ENCODE measurements at places on chromosomes 1 and 21.

DNA sequence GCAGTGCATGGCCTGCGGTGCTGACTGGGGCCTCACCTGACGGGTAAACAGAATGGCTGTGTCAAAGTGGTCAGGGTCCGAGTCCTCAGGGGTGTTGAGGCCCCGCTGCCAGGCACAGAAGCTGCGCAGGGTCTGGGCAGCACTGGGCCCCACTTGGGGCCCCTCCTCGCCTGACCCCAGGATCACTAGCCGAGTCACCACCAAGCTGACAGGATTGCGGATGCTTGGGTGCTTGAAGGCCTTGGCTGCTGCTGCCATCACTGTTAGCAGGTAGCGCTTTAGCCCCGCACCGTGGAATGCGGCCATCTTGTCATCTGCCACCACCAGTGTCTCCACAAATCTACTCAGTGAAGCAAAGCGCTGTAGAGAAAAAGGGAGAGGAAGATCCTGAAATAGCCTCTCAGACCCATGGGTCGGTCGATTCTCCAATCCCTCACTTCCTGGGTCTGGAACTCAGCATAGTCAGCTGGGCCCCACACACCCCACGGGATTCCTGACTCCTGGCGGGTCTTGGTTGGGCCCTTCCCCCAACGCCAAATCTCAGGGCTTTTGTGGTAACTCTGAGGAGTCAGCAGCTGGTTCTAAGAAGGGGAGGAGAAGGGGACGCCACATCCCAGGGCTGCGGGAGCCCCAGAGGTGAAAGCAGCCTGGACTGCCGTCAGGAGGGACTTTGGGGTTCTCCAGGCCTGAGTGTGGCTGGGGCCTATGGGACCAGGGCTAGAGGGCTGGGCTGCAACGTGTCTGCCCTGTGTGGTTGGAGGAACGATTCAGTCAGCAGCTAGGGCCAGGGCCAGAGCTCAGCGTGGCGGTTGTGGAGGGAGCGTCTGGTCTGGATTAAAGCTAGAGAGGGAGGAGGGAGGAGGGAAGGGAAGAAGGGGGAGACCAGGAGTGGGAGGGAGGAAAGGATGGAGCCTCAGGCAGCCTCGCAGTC lies 2.1 kb downstream of the ADAMTS4 start:
- DNase-seq = no peak

DNA sequence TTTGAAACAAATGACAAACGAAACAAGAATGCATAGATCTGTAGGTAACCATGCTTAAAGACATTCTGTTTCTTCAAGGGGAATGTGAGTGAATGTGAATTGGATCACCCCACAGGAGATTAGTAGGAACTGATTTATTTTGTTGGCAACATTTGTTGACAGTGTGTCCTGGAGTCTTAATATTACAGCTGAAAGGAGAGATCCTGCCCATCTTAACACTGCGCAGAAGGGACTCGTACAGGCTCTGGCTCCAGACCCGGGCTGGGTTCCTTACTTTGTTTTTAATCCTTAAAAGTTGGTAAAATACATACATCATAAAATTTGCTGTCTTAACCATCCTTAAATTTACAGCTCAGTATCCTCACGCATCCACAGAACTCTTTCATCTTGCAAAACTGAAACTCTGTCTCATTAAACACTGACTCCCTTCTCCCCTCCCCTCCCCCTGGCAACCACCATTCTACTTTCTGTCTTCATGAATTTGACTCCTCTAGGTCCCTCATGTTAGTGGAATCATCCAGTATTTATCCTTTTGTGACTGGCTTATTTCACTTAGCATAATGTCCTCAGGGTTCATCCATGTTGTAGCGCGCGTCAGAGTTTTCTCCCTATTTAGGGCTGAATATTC lies 74.1 kb downstream of the GALNT2 start:
- DNase-seq = no peak

GRCh38 chr1:14944471-14944985 lies 209.0 kb upstream of the TMEM51 start:
- peak; percentile 84 for DNase-seq

- DNase-seq = no peak
These were observed 117.2 kb downstream of the BRINP2 start for GRCh38 chr1:177287994-177288393.

DNA sequence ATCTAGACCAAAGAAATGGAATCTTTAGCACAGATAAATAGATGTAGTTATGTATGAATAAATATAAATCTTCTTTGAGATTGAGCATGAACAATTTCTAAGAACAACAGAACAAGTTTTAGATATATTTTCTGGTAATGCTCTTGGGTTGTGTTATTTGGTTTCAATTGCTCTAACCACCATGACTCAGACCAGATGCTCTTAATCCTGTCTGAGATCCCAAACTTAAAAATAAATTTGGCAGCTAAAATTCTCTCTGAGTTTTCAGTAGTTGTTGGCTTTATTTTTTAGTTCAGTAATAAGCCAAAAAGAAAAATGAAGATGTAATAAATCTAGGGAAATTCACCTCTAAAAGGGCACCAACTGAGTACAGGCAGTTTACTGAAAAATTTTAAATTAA lies 1693.4 kb downstream of the NCAM2 start:
- DNase-seq = no peak

DNA sequence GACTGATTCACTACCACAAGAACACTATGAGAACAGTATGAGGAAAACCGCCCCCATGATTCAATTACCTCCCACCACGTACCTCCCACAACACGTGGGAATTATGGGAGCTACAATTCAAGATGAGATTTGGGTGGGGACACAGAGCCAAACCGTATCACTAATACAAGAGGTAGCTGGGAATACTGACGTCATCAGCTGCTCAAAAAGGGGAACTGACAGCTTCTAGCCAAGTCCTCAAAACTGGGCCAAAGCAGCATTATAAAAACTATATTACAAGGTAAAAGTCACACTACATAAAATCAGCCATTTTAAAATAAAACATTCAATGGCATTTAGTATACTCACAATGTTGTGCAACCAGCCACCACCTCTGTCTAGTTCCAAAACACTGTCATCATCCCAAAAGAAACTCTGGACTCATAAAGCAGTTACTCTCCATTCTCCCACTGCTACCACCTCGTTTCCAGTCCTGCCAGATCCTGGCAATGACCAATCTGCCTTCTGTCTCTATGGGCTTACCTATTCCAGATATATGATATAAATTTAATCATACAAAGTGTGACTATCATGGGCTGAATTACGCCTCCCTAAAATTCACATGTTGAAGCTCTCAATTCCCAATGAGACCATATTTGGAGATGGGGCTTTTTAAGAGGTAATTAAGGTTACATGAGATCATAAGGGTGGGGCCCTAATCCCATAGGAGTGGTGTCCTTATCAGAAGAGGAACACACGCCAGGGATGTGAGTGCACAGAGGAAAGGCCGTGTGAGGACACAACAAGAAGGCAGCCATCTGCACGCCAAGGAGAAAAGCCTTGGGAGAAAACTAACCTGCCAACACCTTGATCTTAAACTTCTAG lies 192.1 kb downstream of the SETD4 start:
- DNase-seq = no peak

GRCh38 chr1:26856604-26857469 lies 6.1 kb upstream of the SFN start:
- DNase-seq = no peak

DNA sequence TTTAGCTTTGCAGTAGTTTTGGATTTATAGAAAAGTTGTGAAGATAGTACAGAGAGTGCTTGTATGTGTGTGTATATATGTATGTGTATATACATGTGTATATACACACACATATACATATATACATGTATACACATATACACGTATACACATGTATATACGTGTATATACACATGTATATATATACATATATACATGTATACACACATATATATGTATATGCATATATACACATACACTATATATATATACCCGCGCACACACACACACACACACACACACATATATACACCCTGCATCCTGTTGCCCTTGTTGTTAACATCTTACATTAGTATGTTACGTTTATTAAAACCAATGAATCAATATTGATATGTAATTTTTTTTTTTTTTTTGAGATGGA lies 24.3 kb downstream of the RPRD2 start:
- no peak for DNase-seq

DNA sequence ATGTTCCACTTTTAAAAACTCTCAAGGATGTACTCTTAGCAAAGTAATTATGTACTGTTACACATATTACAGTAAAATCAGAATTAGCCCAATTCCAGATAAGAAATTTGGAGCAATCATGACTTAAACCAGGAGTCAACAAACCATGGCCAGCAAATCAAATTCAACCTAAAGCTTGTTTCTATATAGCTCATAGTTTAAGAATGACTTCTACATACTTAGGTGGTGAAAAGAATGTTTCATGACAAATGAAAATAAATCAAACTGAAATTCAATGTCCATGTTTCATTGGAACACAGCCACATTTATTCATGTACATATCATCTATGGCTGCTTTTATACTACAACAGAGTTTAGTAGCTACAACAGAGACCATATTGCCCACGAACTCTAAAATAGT lies 35.1 kb downstream of the FRRS1 start:
- DNase-seq = no peak

GRCh38 chr1:5729636-5730145 lies 262.5 kb downstream of the NPHP4 start:
- DNase-seq = no peak

GRCh38 chr1:172547071-172547470 lies 14.1 kb downstream of the SUCO start:
- DNase-seq = no peak

GRCh38 chr21:15057285-15057684 lies 7.5 kb downstream of the NRIP1 start:
- no peak for DNase-seq

- no peak for DNase-seq
These were observed 45.7 kb downstream of the PLPP3 start for GRCh38 chr1:56533621-56534020.

GRCh38 chr1:39673215-39673614 lies 1.3 kb upstream of the NT5C1A start:
- no peak for DNase-seq

DNA sequence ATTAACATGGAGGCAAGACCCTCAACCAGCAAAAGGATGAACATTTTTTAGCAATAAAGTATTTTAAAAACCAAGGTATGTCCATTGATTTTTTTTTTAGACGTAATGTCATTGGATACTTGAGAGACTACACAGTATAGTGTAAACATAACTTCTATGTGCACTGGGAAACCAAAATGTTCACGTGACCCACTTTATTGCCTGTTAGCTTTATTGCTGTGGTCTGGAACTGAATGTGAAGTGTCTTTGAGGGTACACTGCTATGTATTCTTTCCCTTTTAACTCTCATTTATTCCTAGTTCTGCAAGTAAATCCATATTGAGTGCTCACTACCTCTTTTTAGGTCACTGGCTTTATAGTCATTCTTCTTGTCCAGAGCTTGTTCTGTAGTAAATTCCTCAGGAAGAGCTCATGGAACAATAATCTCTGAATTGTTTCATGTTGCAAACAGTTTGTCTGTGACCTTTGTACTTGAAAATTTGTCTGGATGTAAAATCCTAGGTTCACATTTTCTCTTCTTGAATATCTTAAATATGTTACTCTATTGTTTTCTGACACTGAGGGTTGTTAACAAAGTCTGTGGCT lies 20.6 kb downstream of the ABCD3 start:
- no peak for DNase-seq

DNA sequence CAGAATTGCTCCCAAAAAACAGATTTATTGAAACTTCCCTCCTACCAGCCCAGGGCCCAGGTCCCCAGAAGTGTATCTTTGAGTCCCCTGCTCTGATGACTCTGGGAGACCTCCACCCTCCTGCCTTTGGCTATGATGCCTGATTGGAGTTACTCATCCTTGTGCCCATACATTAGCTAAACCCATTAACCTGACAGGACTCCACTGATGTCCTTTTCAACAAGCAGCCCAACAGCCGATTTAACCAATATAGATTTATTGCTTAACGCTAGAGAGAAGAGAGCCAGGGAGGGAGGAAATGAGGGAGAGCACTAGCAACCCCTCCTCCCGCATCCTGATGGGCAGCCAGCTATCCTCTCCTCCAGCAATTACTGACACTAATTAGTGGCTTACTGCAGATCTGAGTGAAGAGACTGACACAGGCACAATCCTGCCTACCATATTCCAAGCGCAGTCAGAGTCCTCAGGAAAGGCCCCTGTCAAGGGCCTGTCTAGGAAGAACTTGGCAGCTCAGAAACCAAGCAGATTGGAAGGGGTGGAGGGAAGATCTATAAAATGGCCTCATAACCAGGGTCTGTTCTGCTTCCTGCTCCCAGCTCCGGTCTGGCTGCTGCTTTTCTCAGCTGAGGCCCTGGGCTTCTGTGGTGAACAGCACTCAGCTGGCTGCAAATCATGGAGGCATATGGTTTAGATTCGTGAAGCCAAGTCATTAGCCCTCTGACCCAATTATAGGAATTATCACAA lies 484.5 kb upstream of the DAB1 start:
- DNase-seq = no peak

DNA sequence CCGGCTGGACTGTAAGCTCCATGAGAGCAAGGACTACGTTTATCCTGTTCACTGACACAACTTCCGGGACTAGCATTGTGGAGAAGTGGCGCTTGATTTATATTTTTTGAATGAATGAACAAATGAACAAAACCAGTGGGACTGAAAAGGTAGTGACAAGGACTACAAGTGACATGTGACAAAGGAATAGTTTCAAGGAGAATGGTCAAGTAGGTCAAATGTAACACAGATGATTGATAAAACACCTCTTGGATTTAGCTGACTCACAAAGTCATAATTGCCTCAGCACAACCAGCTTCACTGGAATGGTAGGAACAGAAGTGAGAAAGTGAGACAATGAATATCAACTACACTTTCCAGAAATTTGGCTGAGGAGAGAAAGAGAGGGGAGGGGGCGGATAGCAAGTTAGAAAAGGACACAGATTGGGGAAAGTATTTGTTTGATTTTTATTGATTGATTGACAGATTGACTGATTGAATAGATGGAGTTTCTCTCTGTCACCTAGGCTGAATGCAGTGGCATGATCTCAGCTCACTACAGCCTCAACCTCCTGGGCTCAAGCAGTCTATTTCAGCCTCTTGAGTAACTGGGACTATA lies 14.2 kb downstream of the MTF1 start:
- no peak for DNase-seq

DNA sequence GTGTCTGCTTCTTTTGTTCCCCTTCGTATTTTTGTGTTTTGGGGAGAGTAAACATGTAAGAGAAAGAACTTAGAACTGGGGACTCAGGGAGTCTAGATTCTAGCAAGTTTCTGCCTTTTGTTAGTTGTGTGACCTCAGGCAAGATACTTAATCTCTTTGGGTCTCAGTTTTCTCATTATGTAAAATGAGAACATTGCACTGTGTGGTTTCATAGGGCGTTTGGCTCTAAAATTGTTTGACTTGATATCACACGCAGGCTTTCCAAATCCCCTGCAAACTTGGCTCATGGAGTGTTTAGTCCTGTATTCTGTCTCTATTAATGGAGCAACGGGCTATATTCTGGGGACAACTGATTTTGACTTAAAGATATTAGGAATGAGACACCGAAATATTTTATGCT lies 57.7 kb downstream of the NTNG1 start:
- DNase-seq = no peak

Data from globus pallidus (tissue), 1 donor.